Stimulated activated CD8-positive, alpha-beta memory T cell treated with anti-CD3 and anti-CD28 coated beads, Interleukin-2, amount 100 ng/mL, for 1 hour (primary cell): ENCODE measurements at places on chromosomes 3 and 15.

- DNase-seq: no peak
Observed at GRCh38 chr3:25056803-25057351, 371.2 kb upstream of the RARB start.

- DNase-seq: no peak
Observed at GRCh38 chr3:194286375-194287146, 64.6 kb downstream of the CPN2 start.

DNA sequence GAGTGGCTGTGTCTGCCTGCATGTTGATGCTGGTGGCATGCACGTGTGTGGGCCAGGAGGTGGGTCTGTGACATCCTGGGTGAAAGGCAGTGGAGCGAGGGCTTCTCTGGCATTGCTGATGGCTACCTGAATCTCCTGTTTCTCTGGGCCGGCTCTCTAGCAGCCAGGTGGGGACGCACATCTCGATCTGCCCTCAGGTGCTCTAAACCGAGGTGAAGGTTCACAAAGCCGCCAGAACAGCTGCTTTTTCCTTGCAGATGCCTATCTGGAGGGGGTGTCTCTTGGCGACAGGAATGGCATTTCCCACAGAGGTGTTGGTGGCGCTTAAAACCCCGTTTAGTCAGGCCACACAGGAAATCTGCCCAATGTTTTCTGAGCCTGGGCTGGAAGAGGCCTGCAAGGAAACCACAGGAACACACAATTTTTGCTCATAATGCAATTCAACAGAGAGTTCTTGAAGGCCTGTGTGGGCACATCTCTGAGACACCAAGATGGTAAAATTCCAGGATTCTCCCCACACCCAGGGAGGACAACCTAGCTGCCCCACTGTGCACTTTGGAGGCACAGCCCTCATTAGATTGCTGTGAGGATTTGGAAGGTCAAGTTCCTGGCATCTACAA, 11.9 kb downstream of the TMEM158 start:
- no peak for DNase-seq

- DNase-seq: no peak
Observed at GRCh38 chr3:193010191-193010590, 92.5 kb upstream of the MB21D2 start.

- no peak for DNase-seq
Observed at GRCh38 chr3:43817064-43817463, 126.3 kb downstream of the ABHD5 start.
